ENCODE measurements at places on chromosomes 4 and X.

- no peak for DNase-seq
Measured at GRCh38 chrX:1264556-1264955, 4.1 kb upstream of the CSF2RA start.

GRCh38 chr4:100054071-100054470 lies 104.0 kb upstream of the H2AZ1 start:
- DNase-seq: no peak

GRCh38 chr4:174260099-174260498 lies 23.4 kb downstream of the FBXO8 start:
- no peak for DNase-seq

GRCh38 chr4:110704748-110705439 lies 82.0 kb upstream of the PITX2 start:
- no peak for DNase-seq

DNA sequence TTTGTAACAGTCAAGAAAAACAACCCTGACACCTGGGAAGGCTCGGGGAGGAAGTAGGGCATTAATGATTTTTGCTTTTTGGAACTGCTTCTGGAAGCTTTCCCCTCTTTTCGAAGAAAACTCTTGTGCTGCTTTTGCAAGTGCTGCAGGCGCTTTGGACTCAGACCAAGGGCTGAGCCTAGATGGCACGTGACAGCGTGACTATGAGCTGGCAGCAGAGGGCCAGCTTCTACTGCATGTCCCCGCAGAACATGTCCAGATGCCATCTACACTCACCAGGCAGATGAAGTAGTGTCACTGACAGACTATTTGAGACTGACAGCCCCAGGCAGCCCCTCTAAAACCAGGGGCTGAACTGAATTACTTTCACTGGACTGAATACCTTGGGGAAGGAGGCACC lies 6.2 kb downstream of the NR0B1 start:
- DNase-seq: no peak

GRCh38 chr4:21454831-21455230 lies 493.7 kb downstream of the KCNIP4 start:
- DNase-seq: no peak

DNA sequence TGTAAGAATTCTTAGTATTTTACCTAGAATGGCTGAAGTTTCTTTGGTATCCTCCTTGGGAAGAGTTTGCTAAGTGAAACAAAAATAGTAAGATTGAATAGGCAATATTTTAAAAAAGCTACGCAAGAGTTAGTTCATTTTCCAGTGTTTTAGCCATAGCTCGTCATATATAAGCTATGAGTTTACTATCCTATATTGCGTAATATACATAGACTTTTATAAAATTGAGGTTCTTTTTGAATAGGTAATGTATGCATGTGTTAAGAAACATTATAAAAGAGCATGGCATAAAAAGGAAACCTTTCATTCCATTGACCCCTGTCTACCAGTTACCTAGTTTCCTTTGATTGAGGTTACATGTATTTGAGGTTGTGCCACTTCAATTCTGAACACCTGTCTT lies 67.0 kb downstream of the DACH2 start:
- DNase-seq: no peak

Data from activated T-helper 1 cell treated with anti-CD3 and anti-CD28 coated beads, Interleukin-2, amount 50 U/mL, for 16 hours (primary cell).